ENCODE measurements at places on chromosomes 2 and 18. TPM values are rescaled to one million over a fixed set of nuclear protein-coding genes. Genes with fewer than 3 reads are reported as not detected.

GRCh38 chr18:41075212-41075611, 879.8 kb upstream of the PIK3C3 start:
- DNase-seq = peak; percentile 97

The IER3IP1 gene
- 15.8 TPM for total RNA-seq

The ACTG2 gene
- 540 TPM for total RNA-seq

DNA sequence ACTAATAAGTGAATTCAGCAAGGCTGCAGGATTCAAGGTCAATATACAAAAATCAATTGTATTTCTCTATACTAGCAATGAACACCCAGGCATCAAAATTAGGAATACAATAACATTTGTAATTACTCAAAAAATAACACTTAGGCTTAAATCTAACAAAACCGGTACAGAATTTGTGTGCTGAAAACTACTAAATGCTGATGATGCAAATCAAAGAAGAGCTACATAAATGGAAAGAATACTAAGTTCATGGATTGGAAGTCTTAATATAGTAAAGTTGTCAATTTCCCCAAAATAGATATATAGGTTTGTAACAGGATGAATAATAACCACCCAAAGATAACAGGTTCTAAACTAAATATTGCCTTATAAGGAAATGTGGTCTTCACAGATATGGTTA, 286.5 kb downstream of the ALK start:
- no peak for DNase-seq

- DNase-seq = no peak
Observed at GRCh38 chr2:8027387-8027786, 654.5 kb upstream of the ID2 start.
